ENCODE measurements at places on chromosomes 1 and 21. TPM values are rescaled to one million over a fixed set of nuclear protein-coding genes. Genes with fewer than 3 reads are reported as not detected.
A peak's percentile ranks its signal among the peaks of the same experiment; 100 is the strongest.

The ADORA1 gene
- total RNA-seq: 7.3 TPM

The APOBEC4 gene
- total RNA-seq: not detected

The SLAMF8 gene
- total RNA-seq: 7.3 TPM

The GBP2 gene
- total RNA-seq: 67.8 TPM

The BATF3 gene
- 4.2 TPM for total RNA-seq

The KIF21B gene
- 4.9 TPM for total RNA-seq

The TSPAN2 gene
- 12.1 TPM for total RNA-seq

The LMX1A gene
- total RNA-seq: 0.12 TPM

The PTPRU gene
- total RNA-seq: 17.7 TPM

The TRIM67 gene
- 0.03 TPM for total RNA-seq

The DLGAP3 gene
- total RNA-seq: 0.43 TPM

The LDLRAD1 gene
- total RNA-seq: 1.3 TPM

The INSRR gene
- total RNA-seq: 0.58 TPM

GRCh38 chr1:183131166-183131565 lies 54.9 kb upstream of the LAMC2 start:
- no peak for DNase-seq

DNA sequence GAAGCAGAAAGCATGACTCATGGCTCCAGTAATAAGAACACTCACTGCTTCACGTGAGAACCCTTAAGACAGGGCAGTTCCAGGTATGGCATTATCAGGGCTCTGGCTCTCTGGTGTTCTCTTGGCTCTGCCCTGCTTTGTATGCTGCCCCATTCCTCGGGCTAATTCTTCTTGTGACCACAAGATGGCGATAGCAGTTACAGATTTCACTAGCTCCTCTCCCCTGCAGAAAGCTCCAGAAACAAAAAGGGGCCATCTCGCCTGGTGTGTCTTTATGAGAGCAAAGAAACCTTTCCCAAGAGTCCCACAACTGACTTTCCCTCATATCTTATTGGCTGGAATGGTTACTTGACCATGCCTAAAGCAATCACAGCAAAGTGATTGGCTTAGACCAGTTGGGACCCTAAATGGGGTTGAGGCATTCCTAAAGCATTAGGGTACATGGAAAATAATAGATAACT lies 60.1 kb downstream of the F3 start:
- peak; percentile 52 for DNase-seq

DNA sequence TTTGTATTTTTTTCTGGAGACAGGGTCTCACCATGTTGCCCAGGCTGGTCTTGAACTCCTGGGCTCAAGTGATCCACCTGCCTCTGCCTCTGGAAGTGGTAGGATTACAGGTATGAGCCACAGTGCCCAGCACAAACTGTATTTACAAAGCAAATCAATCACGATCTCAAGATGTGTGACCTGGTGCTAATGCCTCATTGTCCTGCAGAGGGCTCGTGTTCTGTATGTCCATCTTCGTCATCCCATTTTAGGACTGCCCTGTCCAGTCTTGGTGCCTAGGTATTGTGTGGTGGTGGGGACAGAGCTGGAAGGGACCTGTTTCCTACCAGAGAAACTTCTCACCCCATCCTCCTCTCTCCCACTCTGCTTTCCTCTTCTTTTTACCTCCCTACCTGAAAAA lies 20.2 kb downstream of the PROK1 start:
- DNase-seq: no peak

DNA sequence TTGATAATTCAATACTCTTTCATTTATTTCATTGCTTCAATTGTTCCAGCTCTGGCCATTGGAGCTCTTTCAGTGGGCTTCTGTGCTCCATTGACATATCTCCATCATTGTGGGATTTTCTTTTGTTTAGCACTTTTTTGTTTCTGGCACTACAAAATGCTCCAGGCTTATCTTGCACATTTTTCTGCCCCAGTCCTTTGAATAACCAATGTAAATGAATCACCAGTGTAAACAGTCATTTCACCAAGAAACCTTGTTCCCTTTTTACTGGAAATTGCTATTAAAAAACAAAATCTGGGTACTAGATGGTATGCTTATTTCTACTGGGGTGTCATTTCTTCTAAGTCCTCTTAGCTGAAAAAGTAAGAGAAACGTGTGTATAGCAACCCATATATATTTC lies 173.0 kb upstream of the LYPLAL1 start:
- no peak for DNase-seq

GRCh38 chr1:148309940-148310500 lies 157.9 kb upstream of the NBPF11 start:
- DNase-seq: no peak

GRCh38 chr1:224042557-224043118 lies 71.3 kb upstream of the FBXO28 start:
- DNase-seq: no peak

GRCh38 chr1:26016258-26016952 lies 5.2 kb upstream of the EXTL1 start:
- no peak for DNase-seq

- DNase-seq: no peak
Observed at GRCh38 chr1:6137758-6138157, 42.4 kb downstream of the CHD5 start.

GRCh38 chr21:41523175-41523574 lies 15.2 kb upstream of the TMPRSS2 start:
- no peak for DNase-seq

DNA sequence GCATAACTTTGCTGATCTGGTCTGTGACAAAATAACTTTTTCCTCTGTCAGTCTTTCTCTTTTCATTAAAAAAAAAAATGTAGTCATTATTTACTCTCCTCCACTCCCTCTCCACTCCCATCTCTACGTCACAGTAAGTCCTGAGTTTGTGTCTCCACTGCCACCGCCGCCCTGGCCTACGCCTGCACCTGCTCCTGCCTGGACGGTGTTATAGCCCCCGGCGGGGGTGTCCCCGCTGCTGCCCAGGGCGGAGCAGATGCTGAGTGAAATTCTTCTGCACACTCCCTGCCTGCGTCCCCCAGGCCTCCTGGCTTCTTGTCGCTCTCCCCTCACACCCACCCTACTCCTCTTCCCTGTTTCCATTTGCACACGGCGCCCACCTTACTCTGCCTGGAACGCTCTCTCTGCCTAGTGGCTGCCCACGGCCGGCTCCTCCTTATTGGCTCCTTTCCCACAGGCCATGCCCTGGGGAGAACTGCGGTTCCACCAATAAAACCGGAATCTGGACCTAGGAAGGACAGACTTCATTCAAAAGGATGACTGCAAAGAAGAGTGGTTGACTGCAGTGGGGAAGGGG lies 55.2 kb upstream of the C1orf174 start:
- no peak for DNase-seq

DNA sequence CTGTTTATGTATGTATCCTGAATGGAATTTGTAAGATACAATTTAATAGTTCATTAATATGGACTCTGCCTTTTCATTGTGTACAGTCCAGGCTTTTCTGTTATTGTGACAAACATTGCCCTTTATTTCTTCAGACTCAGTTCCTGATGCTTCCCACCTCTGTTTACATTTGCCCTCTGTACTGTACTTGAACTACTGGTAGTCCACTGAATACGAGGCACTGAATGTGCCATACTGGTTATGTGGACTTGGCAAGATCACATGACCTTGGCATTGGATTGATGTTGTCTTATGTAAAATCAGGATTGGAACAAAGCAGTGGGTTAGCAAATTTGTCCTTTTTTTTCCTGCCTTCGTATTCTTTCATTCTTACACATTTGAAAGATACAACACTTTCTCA lies 27.8 kb downstream of the RALGPS2 start:
- DNase-seq: no peak

- no peak for DNase-seq
Observed at GRCh38 chr21:26956813-26957212, 10.1 kb downstream of the ADAMTS5 start.

DNA sequence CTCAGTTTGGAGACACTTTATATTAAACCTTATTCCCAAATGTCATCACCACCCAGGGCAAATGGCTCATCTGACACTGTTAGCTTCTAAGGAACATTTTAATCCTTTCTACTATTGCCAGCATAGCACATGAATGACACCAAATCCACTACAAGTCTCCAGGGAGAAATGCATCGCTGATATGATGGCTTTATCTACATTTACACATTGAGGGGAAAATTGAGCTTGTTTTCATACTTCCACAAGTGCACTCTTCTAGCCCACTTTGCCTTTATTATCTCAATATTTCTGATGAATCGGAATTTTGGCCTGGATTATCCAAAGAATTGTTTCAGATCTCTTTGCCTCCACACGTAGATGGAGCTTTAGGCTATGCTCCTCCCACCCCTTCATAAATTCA lies 75.4 kb downstream of the RUNX1 start:
- no peak for DNase-seq

GRCh38 chr1:23793018-23793781 lies 2.3 kb downstream of the LYPLA2 start:
- peak; percentile 70 for DNase-seq

DNA sequence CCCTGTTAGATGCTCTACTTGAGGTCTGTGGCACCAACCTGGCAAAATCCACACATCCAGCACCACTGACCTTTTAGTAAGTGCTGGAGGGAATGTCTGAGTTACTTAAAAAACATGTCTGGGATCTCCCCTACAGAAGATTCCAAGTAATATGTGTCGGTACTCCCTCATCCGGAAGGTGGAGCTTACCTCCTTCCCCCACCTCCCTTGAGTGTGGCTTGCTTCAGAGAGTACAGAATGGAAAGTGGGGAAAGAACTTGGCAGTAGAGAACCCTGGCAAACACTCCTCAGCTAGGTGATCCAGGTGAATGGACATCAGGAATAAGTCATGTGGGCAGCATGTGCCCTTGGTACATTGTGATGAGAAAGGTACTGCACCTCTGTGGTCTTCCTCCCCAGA lies 49.0 kb upstream of the BCAR3 start:
- DNase-seq: no peak

DNA sequence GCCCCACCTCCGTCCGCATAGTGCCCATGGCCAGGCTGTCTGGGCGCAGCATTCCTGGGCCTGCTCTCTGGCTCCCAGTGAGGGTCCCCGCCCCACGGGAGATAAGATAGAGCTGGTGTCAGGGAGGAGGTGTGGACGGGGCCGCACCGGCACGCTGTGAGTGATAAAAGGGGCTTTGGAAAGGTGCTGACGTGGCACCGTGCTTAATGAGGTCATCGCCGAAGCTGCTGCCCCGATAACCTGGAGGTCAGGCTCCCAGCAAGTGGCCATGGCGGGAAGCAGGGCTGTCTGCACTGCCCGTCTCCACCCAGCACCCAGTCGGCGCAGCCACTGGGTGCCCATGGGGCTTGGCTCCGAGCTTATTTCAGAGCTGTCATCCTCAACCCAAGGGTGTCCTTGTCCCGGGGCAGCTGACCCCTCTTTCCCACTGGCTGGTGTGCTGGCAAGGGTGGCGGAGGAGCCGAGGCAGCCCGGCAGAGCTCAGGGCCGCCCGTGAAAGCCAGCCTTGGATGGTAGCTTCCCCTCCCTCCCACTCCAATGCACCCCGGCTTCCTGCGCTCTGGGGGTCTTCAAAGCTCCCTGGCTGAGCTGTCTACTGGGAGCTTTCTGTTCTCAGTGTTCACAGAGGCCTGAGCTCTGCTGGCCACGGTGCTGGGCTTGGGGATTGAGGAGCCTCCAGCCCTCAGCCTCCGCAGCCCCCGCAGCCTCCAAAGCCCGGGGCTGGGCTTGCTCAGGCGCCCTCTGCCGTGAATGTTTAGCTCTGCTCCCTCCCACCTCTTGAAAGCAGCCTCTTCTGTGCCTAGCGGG lies 105.1 kb upstream of the ARHGEF16 start:
- DNase-seq: peak; percentile 73

DNA sequence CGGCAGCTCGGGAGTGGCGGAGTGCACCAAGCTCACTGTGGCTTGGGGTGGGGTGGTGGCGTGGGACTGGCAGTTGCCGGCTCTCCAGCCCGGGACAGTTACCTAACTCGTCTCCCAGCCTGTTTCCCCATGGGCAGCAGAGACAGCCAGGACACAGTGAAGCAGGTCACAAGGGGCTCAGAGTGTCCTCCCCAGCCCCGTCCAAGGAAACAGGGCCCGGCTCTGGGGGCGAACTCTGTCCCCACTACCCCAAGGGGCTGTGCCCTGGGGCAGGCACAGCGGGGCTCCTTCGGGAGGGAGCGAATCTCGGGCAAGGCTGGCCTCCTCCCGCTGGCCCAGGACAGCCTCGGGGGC lies 759 bp downstream of the GPR157 start:
- no peak for DNase-seq

- DNase-seq: no peak
Observed at GRCh38 chr1:175470591-175470990, 272.8 kb downstream of the TNR start.

DNA sequence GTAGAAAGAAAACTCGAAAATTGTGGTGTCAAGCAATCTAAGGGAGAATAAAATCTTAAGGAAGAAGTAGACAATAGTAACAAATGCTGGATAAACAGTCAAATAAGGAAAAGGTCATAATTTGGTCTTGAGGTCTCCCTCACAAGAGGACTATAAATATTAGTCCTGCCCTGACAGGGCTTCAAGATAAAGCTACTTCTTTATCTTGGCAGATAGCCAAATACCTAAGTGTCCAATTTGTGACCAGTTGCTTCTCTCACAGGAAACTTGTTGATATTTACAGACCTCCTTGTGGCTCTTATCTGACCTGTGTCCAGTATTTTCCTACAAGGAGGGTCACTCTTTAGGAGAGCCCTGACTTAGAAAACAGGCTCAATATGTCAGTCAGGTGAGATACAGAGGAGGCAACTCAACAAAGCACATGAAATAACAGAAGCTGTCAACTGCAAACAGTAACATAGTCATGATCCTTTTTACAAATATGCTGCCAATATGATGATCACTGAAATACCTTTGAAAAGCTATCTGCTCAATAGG lies 88.8 kb downstream of the TNNI3K start:
- DNase-seq: no peak
